Thymus (tissue), 14 donors: ENCODE measurements at places on chromosomes 12 and 14. TPM values are rescaled to one million over a fixed set of nuclear protein-coding genes. Genes with fewer than 3 reads are reported as not detected.

DNA sequence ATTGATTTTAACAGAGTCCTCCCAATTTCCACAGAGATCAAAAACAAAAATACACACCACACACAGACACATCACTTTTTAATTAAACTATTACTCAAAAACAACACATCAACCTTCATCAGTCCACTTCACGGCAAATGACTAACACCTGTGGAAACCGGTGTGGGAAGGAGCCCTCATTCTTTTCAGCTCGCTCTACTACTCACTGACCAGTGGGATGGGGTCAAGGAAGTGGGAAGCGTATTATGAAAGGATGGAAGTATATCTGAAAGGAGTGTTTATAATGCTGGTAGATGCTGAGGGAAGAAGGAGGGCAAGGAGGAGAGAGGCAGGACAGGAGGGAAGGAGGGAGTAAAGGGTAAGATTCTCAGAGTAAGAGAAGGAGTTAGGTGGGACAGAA is 156.5 kb downstream of the EPS8 start:
- no peak overlapping the region for H3K4me3 ChIP-seq
- no peaks in the 10 kb centered on the region for H3K36me3 ChIP-seq
- DNase-seq = no peak
- no peaks in the 10 kb centered on the region for H3K27me3 ChIP-seq

The OTX2 gene
- 0.14 TPM for total RNA-seq

The MOAP1 gene
- total RNA-seq = 29.7 TPM

DNA sequence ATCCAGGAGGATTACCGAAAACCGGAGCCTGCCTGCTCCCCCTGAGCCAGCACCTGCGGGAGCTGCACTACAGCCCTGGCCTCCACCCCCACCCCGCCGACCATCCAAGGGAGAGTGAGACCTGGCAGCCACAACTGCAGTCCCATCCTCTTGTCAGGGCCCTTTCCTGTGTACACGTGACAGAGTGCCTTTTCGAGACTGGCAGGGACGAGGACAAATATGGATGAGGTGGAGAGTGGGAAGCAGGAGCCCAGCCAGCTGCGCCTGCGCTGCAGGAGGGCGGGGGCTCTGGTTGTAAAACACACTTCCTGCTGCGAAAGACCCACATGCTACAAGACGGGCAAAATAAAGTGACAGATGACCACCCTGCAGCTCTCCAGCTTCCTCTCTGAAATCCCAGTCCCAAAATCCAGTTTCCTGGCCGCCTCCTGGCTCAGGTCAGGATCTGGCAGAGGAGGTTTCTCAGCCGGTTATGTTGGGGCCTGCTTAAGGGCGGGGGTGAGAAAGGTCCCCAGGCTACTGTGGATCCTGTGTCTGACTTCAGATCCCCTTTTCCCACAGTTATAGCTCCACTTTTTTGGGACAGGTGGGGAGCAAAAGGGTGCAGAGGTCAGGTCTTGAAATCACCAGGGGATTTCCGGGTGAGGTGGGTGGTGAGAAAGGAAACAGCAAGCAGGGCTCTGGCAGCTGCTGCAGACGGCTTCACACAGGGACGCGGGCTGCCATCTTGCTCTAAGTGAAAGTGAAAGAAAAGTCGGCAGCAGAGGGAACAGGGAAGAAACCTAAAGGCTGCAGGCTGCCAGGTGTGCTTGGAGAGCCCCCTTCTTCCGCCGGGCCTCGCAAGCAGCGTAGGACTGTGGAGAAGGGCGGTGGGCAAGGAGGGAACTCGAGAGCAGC is at the start of gene TAPBPL:
TAPBPL (plus strand) TSS at position 695 of the 897 bp plus-strand sequence. CDS start 207 bp downstream, outside the sequence.
- peaks cover 23% of the 10 kb centered on the region for H3K4me1 ChIP-seq
- H3K27me3 ChIP-seq = no peaks in the 10 kb centered on the region
- H3K27ac ChIP-seq = peak within 1 kb of the TSS; percentile 96

The EID3 gene
- total RNA-seq = 4.2 TPM

The ENDOU gene
- total RNA-seq = 0.14 TPM
